ENCODE measurements at places on chromosomes 12 and 14. TPM values are rescaled to one million over a fixed set of nuclear protein-coding genes. Genes with fewer than 3 reads are reported as not detected.

DNA sequence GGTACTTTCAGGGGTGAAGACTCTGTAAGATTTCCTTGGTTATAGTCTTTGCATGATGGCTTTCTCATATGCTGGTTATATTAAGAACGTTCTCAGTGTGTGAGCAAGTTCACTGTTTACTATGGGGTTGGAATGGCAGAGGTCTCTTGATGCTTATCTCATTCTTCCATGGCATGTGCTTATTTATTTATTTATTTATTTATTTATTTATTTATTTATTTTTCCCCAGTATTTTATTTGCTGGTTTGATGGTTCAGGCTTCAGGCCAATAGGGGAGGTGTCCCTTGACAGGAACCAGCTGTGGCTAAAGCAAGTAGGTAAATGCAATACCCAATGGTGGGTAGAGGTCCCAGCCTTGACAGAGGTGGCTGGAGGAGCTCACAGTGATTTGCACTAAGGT lies 161.3 kb upstream of the GARIN6 start:
- DNase-seq: no peak

DNA sequence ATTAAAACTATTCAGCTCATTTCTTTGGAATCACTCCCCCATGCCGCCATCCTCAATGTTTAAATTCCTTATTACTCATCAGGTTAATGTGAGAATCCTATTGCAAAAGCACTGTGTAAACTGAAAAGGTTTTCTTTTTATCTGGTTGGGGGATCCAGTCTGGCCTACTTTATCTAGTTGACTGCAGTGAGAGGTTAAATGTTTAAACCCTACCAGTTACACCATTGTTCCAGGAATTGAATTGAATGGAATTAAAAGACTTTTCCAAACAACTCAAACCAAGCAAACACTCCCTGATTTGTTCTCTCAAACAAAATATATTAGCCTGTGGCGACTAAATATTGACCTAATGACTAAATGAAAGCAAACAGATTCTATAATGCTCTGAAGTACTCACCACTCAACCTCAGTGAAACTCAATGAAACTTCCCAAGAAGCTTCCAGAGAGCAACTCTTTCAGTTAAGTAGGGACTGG lies 100.5 kb downstream of the VEZT start:
- no peak for DNase-seq

DNA sequence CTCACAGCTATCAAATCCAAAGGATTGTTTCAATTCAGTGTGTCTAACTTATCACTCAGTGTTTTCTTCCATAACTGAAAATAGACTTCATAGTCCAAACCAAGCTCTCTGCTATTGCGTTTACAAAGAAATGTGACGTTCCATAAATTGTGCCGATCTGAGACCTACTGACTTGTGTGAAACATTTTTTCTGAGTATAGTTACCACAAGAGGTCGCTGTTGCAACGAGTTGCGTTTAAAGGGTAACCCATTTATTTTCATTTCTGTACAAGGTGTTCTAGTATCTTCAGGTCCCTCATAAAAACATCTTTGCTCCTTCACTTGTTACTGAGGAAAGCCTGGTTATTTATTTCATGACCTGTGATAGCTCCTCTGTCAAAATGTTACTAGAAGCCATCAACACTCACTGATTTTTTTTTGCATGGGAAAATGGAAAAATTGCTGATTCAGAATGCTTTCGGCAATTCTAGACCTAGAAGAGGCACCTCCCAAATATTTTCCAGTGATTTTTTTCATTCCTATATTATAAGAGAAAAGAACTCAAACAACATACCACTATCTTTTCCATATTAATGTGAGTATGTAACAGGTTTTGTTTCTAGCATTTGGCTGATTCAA lies 60.9 kb upstream of the OR4E1 start:
- DNase-seq: no peak

SLCO1B1 gene
- 0.24 TPM for total RNA-seq

JPH4 gene
- total RNA-seq: 0.19 TPM

Data from cardiac septum (tissue), 1 donor.